NCI-H1930 (cell line): ENCODE measurements at places on chromosomes 5 and 9.

GRCh38 chr9:132756214-132756845 lies 86.1 kb downstream of the GTF3C4 start:
- no peak for DNase-seq

- no peak for DNase-seq
Measured at GRCh38 chr9:13817754-13818278, 496.1 kb downstream of the NFIB start.

GRCh38 chr5:179343021-179343718 lies 2.1 kb downstream of the ADAMTS2 start:
- no peak for DNase-seq

DNA sequence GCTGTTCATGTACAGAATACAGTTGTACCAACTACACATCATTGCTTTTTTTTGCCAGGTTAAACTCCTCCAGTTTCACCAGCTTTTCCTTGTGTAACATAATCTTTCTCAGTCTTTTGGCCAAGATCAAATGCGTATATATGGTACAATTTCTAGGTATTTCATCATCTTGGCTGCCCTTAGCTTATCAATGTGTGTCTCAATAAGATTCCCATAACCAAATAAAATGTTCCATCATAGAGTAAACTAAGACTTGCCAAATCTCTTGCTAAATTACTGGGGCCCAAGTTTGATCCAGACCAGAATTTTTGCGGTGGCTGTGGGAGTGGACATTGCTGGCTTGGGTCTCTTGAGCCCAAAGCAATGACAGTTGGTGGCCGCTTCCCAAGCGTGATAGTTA lies 24.3 kb upstream of the ERBIN start:
- DNase-seq: no peak

GRCh38 chr5:2759696-2760461 lies 8.4 kb upstream of the IRX2 start:
- no peak for DNase-seq

- no peak for DNase-seq
Measured at GRCh38 chr9:6843742-6844141, 86.0 kb downstream of the KDM4C start.

DNA sequence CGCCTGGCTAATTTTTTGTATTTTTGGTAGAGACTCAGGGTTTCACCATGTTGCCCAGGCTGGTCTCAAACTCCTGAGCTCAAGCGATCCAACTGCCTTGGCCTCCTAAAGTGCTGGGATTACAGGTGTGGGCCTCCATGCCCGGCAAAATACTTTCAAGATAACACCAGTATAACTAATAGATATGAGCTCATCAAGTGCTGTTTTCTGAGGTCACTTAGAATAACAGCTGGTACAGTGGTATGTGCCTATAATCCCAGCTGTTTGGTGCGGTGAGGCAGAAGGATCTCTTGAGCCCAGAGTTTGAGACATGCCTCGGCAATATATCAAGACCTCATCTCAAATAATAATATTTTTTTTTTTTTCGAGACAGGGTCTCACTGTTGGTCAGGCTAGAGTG lies 30.5 kb upstream of the CREBRF start:
- no peak for DNase-seq

- DNase-seq: no peak
Measured at GRCh38 chr9:136191099-136191959, 13.6 kb downstream of the LHX3 start.

- no peak for DNase-seq
Measured at GRCh38 chr9:128218172-128218517, 15.0 kb downstream of the DNM1 start.

- DNase-seq: no peak
Measured at GRCh38 chr9:134637241-134637640, 4.4 kb upstream of the COL5A1 start.

- no peak for DNase-seq
Measured at GRCh38 chr9:92771309-92771708, 6.7 kb upstream of the BICD2 start.

- no peak for DNase-seq
Measured at GRCh38 chr5:60312098-60312497, 387.9 kb downstream of the DEPDC1B start.

- no peak for DNase-seq
Measured at GRCh38 chr5:1544294-1544961, 20.7 kb upstream of the LPCAT1 start.

- DNase-seq: no peak
Measured at GRCh38 chr9:77507212-77507961, 140.7 kb downstream of the GNA14 start.

- DNase-seq: no peak
Measured at GRCh38 chr9:125959951-125960619, 212.9 kb downstream of the PBX3 start.

- DNase-seq: no peak
Measured at GRCh38 chr5:13921578-13921977, 22.9 kb downstream of the DNAH5 start.

- DNase-seq: no peak
Measured at GRCh38 chr9:93096131-93096802, at the start of gene CARD19. TSS of gene CARD19 (plus strand) at chr9:93096217. CDS start at chr9:93096346, 129 bp downstream.
